ENCODE measurements at places on chromosomes 12 and 14.

DNA sequence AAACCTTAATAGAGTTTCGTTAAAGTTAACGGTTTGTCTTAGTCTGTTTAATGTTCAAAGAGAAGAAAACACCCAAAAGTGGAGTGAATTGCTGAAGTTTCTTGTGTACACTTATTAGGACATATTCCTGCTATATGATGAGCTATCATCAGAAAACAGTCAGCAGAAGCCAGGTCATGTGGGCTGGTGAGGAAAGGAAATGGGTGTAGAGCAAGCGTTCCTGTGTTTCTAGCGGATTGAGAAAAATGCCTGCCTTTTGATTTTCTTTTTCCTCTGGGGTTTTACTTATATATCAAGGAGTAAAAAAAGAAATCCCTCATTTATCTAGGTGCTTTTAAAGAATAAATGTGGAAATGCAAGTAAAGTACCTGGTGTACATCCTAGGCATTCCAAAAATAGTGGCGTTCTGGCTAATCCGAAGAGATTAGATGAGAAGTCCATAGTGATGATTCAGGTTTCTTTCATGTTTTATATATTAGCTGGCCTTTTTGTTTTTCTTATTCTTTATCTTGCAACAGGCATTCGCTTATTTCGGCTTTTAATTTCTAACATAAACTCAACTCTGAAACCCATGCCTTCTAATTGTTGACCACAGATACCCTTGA is 50.7 kb downstream of the FLRT2 start:
- DNase-seq, result no peak

DNA sequence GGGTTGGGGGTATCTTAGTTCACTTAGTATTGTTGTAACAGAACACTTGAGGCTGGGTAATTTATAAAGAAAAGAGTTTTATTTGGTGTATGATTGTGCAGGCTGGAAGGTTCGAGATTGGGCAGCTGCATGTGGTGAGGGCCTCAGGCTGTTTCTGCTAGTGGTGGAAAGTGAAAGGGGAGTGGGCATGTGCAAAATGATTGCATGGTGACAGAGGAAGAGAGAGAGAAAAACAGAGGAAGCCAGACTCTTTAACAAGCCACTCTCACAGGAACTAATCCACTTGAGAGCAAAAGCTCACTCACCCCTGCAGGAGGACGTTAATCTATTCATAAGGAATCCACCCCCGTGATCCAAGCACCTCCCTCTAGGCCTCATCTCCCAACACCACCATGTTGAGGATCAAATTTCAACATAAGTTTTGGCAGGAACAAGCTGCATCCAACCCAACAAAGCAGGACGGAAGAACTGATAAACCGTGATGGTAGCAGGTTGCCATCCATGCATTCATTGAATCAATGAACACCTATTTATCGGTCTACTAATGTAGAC is 165.0 kb upstream of the GZMB start:
- DNase-seq, result no peak

- no peak for DNase-seq
Measured at GRCh38 chr14:99066378-99066777, 205.6 kb downstream of the BCL11B start.

DNA sequence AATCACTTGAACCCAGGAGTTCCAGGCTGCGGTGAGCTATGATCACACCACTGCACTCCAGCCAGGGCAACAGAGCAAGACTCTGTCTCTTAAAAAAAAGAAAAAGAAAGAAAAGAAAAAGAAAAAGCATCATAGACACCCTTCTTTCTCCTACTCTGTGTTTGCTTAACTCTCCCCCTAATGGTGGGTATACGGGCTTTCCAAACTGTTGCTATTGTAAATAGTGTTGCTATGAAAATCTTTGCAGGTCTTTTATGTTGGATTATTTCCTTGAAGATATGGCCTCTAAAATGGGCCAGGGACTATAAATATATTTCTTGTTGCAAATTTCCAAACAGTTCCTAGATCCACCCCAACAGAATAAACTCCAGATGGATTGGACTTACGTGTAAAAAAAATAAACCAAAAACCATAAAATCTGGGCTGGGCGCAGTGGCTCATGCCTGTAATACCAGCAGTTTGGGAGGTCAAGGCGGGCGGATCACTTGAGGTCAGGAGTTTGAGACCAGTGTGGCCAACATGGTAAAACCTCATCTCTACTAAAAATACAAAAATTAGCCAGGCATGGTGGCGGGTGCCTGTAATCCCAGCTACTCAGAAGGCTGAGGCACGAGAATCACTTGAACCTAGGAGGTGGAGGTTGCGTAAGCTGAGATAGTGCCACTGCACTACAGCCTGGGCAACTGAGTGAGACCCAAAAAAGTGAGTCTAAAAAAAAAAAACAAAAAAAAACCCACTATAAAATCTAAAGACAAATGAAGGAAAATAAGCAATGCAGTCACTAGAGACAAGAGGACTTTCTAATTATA is 25.9 kb downstream of the NFKBIA start:
- DNase-seq, result no peak

GRCh38 chr14:75279153-75279762 is 630 bp downstream of the FOS start:
- no peak for DNase-seq

DNA sequence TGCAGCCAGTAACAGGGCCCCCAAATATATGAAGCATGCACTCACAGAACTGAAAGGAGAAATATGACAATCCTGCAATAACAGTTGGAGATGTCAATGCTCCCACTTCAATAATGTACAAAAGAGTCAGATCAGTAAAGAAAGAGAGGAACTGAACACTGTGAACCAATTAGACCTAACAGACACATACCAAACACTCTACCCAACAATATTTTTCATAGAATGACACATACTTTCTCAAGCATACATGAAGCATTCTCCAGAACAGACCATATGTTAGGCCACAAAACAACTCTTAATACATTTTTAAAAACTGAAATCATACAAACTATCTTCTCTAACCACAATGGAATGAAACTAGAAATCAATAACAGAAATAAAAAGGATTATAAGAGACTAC is 80.2 kb downstream of the ELK3 start:
- DNase-seq, result no peak

All from epithelial cell of esophagus (primary cell).